ENCODE measurements at places on chromosomes 6 and 20.

DNA sequence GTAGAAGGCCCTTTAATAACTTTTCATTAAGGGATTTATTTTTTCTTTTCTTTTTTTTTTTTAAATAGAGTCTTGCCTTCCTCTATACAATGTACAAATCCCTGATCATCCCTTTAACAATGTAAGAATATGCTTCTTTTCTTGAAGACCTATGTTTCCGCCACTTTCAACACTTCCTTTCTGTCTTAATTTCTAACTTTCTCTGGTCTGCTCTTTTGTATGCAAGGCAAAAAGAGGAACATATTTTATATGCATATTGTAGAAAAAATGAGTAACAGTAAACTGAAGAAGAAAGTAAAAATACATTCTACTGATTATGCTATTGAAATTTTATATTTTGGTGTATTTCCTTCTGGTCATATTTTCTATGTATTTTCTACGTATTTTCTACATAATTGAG, 484.7 kb downstream of the TFAP2B start:
- no peak for DNase-seq

DNA sequence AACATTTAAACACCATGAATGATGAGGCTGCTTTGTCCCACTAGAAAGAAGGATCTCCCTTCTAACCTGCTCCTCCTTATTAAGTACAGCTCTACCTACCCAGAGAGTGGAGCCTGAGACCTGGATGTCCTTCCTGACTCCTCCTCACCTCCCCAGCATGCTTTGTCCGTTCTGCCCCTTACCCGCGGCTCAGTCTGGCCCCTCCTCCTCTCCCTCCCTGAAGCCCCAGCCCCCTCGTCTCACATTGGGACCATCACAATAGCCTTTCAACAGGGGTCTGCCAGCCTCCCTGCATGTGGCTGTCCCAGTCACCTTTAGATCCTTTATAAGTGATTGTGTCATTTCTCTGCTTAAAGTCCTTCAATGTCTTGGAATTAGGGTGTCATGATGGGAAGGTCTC, 72.5 kb downstream of the DZANK1 start:
- DNase-seq = no peak

DNA sequence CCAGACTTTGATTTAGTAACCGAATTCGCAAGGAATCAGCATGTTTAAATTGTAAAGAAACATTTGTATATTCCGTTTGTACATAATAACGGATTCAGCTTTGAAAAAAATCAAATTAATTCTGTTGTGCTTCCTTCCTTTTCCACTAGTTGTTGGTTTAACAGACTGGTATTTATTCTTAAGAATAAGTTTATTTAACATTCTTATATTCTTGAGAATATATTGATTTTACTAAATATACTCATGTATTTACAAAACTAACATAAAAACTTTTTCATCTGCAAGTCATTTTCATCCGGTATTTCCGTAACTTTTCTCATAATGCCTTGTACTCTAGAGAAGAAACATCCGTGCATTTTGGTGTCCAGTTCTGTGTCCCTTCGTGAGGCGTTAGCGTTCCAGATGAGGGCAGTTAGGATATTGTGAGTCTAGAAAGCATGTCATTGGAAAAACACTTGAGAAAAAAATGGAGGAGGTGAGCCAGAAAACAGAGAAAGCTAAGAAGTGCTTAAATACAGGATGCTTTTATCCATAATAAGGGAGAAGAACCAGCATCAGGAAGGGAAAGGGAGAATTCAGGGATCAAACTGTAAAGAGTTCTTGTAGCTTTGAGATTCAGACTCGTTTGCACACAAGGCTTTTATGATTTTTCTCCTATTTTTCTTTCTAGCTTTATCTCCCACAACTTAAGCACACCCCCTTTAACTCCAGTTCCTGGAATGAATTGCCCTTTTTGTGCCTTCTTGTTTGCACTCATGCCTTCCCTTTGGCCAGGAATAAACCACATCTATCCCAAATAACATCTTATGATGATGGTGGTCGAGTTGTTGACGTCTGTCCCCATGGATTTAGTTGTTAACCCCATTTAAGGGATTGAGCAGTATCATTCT, 1.8 kb downstream of the WRNIP1 start:
- DNase-seq = no peak

GRCh38 chr20:16064989-16065707, 508.1 kb downstream of the KIF16B start:
- DNase-seq = no peak

- DNase-seq = no peak
These were observed 48.2 kb downstream of the PLG start for GRCh38 chr6:160750276-160750689.

DNA sequence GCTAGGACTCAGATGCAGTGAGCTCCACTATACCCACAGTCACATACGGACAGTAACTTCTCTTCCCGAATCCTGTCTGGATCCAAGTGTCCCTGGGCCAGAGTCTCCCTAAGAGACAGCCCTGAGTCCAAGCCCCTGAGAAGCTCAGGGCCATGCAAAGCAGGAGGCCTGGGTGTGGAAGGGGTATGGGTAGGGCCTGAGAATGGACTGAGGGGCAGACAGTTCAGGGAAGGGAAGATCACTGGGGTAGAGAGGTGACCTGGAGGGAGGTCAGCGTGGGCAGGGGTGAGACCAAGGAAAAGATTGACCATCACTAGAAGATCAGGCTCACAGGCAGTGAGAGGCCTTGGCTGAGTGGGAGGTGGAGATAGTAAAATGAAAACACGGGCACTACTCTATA, 8.8 kb downstream of the RPS6KA2 start:
- no peak for DNase-seq

- DNase-seq = no peak
These were observed 11.7 kb downstream of the ZBTB46 start for GRCh38 chr20:63819224-63819921.

GRCh38 chr6:135481783-135482369, 15.7 kb downstream of the AHI1 start:
- DNase-seq = no peak

- DNase-seq = no peak
These were observed 23.3 kb upstream of the UST start for GRCh38 chr6:148723484-148723883.

GRCh38 chr6:13286181-13286580, 42.2 kb downstream of the TBC1D7 start:
- no peak for DNase-seq

- no peak for DNase-seq
These were observed 105.3 kb upstream of the KHDRBS2 start for GRCh38 chr6:62391358-62391757.

DNA sequence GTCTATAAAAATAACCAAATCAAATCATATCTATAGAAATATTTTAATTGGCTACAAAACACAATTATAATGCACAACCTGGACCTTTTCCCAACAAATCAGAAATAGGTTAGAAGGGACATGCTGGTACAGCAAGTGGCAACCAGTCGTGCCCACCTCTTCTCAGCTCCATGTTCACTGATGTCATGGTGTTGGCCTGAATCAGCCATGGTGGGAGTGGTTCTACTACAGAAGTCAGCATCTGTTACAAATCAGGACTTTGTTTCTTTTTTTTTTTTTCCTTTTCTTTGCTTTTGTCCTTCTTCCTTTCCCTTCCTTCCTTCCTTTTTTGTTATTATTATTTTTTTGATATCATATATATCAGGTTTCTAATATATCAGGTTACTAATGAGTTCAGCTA, 91.2 kb downstream of the RALGAPA2 start:
- no peak for DNase-seq

DNA sequence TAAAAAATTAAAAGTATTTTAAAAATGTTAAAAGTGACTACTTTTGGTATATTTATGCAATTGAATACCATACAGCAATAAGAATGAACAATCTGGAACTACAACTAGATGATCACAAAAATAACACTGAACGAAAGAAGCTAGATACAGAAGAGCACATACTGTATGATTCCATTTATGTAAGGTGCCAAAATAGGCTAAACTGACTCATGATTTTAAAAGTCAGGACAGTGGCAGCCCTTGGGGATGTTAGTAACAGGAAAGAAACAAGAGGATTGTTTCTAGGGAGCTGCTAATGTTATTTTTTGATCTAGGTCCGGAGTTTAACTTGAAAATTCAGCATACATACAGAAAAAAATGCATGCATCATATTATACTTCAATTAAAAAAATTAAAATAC, 42.3 kb downstream of the KIF13A start:
- no peak for DNase-seq

GRCh38 chr6:144338951-144339700, 54.0 kb downstream of the UTRN start:
- no peak for DNase-seq

GRCh38 chr20:20611167-20611566, 101.3 kb downstream of the RALGAPA2 start:
- DNase-seq = no peak

GRCh38 chr6:48403587-48403986, 292.6 kb upstream of the PTCHD4 start:
- DNase-seq = no peak

- DNase-seq = no peak
These were observed 319.9 kb upstream of the TSHZ2 start for GRCh38 chr20:52652271-52652670.

- DNase-seq = no peak
These were observed 108.8 kb downstream of the ASXL1 start for GRCh38 chr20:32466739-32467505.

DNA sequence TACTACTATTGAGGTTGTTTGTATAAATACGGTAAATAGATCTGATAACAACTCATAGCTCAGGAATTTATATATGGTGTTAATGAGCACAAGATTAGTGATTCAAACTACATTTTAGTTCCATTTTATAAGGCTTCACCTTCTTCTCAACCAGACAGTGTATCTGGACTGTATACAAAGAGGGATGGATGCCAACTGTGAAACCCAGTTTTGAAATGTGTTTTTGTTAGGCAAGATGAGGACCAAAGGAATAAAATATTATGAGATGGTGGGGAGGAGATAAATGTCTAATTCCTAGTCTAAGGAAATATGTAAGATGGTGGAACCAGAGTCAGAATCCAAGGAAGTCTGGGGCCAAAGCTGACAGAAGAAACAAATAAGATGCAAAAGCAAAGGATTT, 329.0 kb downstream of the GRIK2 start:
- DNase-seq = no peak

- DNase-seq = no peak
These were observed 12.4 kb upstream of the GMEB2 start for GRCh38 chr20:63639093-63639975.

DNA sequence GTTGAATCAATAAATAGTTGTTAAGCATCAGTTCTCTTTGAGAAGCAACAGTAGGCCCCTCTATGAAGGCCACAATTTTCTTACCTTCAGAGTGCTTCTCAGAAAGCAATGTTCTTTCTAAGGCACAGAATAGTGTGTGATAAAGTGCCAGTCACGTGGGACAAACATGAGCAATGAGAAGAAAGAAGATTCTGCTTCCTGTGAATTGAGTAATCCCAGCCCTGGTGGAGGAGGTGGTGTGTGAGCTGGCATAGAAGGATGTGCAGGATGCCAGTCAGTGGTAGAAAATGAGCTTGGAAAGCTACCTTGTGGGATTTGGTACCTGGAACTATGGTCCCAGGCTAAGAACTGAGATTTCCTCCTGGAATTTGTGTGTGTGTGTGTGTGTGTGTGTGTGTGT, 21.7 kb downstream of the KIZ start:
- no peak for DNase-seq

DNA sequence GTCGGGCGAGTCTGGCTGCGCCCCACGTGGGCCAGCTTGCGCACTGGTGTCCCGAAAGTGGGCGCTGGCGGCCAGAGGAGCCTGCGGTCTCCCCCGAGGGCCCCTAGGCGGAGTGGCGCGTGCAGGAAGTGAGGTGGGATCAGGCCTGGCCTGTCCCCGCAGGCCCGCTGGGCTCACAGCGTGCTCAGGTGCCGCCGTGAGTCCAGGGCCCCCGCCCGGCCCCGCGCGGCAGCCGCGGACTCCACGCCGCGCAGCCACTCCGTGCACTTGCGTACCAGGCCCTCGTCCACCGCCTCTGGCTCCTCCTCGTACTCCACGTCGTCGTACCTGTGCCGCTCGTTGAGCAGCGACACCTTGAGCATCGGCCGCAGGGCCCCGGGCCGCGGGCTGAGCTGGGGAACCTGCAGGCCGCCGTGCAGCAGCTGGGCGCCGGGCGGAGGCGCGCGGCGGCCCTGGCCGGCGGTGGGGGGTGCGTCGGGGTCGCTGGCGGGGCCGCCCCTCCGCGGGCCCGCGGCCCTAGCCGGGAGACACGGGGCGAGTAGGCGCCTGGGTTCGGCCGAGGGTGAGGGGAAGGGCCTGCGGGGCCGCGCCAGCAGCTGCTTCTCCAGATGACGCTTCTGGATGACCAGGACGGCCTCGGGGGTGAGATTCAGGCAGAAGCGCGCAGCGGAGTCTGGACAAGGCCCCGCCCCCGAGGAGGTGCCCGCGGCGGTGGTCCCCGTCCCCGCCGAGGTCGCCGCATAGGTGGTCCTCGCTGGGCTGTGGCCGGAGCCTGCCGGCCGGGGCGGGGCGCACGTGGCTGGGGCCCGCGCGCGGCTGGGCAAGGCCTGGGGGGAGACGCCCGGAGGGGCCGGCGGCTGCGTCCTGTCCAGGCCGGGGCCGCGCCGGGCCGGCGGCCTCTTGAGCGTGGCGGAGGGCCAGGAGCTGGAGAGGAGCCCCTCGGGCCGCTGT, 835 bp downstream of the PRR18 start:
- no peak for DNase-seq

- no peak for DNase-seq
These were observed 39.8 kb downstream of the CD164 start for GRCh38 chr6:109342506-109342905.

DNA sequence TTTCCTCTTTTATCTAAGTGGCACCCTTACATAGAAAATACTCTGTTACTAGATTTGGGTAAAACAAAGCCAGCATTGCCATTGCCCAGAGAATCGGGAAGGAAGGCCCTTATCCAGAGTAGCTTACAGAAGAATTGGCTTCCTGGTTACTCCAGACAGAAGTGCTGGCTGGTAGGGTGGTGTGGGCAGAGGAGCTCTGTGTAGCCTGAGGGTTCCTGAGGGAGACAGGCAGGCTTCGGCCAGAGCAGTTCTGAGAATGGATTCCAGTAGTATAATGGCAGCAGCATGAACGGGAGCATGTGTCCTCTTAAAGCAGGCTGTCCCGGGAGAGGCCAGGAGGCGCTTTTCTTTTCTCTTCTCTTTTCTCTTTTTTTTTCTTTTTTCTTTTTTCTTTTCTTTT, 11.9 kb downstream of the CUL9 start:
- DNase-seq = no peak
